ENCODE measurements at places on chromosomes 3 and 15. TPM values are rescaled to one million over a fixed set of nuclear protein-coding genes. Genes with fewer than 3 reads are reported as not detected.

DNA sequence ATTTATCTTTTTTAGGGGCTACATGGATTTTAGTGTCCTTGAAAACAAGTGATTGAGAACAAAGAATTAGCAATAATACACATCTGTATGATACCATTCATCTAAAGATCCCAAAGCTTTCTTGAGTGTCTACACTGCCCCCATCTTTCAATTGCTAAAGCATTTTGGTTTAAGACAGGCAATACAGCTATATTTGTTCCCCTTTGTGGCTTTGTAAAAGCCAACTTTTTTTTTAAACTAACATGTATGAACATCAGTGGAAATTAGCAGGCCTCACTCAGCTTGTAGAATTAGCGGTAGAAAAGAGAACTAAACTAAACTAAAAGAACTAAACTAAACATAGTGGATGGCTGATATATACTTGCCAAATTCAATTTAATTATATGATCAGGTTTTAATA lies 449.6 kb downstream of the MECOM start:
- DNase-seq: no peak

- no peak for DNase-seq
Observed at GRCh38 chr15:62348623-62349022, 183.5 kb upstream of the C2CD4B start.

DNA sequence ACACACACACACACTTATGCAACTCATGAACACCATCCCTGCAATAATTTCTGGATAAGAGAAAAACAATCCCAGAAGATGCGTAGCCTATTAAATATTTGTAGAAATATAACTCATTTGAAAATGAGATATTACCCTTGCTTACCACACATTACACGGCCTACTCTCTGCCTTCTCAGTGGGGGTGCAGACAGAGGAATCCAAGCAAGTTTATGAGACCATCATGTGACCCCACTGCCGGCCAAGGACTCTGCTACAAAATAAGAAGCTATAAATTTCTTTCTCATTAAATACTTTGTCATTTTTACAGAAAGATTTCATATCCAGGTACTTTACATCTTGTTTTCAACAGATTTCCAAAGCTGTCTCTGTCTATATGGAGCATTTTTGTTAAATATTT lies 286.3 kb downstream of the ZNF385D start:
- no peak for DNase-seq

The FBXW12 gene
- not detected for total RNA-seq

The CLDN1 gene
- not detected for total RNA-seq

The CYP8B1 gene
- total RNA-seq: not detected

The NEK10 gene
- total RNA-seq: 4.0 TPM
